ENCODE measurements at places on chromosomes 12 and 14.

GRCh38 chr12:89844539-89844938, 135.9 kb upstream of the ATP2B1 start:
- no peak for DNase-seq

GRCh38 chr14:52042371-52043289, 26.2 kb downstream of the NID2 start:
- no peak for DNase-seq

DNA sequence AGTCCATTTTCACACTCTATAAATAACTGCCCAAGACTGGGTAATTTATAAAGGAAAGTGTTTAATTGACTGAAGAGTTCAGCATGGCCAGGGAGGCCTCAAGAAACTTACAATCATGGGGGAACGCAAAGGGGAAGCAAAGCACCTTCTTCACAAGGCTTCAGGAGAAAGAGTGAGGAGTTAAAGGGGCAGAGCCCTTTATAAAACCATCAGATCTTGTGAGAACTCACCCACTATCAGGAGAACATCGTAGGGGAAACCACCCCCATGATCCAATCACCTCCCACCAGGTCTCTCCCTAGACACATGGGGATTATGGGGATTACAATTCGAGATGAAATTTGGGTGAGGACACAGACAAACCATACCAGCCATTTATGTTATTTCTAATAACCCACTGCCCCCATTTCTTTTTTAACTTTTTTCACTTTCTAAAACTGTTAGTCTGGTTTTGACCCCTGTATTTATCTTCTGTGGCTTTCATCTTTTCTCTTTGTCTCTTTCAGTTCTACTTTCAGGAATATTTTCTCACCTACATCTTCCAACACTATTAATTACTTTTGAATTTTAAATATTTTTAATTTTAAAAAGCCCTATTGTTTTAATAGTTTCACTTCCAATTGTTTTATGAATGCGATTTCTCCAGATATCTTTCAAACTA, 44.5 kb downstream of the WDR89 start:
- DNase-seq, result no peak

- no peak for DNase-seq
Observed at GRCh38 chr12:19002216-19002615, 127.3 kb upstream of the PLEKHA5 start.

DNA sequence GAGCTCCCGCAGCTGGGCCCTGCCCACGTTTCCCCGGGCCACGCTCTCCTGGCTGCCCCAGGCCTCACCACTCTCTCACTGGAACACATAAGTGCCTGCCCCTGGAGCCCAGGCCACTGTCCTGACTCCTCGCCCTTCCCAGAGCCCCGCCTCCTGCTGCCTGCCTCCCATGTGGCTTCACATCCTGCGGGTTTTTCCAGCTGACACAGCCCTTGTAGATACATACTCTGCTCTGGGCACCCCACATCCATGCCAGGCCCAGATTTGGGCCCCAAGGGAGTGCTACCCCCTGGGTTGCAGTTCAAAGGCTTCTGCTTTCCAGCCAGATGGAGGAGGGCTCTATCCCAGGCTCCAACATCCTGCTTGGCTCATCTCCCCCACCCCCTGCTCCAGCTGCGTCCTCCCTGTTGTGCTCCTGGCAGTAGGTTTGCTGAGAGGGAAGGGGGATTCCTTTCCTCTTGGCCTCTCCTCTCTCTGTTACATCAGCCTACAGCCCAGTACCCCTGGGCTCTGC, 60.1 kb downstream of the TSPAN9 start:
- no peak for DNase-seq

- no peak for DNase-seq
Observed at GRCh38 chr12:89880690-89881350, 172.2 kb upstream of the ATP2B1 start.

- DNase-seq, result no peak
Observed at GRCh38 chr12:13339538-13339937, 143.0 kb downstream of the EMP1 start.

DNA sequence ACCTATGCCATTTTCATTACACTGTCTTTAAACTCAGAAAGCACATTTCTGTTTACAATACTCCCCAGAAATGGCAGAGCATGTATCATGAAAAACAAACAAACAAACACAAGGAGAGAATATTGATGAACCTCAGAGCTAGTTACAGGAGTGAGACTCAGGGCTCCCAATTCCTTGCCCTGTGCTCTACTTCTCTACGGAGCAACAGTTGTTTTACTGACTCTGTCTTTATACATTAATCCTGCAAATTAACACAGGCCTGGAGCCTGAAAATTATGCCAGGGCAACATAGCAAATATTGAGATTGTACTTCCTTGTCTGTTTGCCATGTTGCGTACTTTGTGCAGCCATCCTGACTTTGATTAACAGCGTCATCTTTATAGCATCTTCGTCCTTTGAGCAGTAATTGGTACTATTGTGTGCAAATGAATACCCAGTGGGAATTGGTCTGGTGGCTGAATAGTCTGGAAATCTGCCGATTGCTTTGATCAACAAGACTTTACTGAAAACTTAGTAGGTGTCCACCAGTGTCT, 15.2 kb upstream of the AKAP6 start:
- DNase-seq, result no peak

GRCh38 chr12:57235728-57236131, 6.2 kb downstream of the SHMT2 start:
- DNase-seq, result no peak

DNA sequence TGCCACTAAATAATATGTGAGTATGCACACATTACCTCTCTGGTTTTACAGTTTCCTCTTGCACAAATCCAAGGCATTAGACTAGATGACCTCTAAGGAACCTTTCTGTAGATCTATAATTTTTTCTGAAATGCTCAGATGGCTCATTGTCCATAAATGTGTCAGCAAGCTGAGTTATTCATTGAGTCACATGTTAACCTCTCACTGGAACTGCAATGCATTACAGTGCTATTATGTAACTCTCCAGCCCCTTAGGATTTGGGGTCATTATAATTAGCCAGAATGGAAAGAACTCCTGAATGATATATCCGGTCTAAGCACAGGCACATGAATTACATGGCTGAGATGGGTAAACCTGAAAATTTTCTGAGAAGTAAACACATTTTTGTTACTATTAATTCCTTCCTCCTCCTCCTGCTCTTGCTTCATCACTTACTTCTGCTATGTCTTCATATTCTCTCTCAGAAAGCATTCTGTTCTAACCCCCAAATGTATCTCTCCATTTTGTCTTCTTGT, 20.3 kb upstream of the DRAM1 start:
- no peak for DNase-seq

- no peak for DNase-seq
Observed at GRCh38 chr12:19819231-19819630, 379.9 kb downstream of the AEBP2 start.

DNA sequence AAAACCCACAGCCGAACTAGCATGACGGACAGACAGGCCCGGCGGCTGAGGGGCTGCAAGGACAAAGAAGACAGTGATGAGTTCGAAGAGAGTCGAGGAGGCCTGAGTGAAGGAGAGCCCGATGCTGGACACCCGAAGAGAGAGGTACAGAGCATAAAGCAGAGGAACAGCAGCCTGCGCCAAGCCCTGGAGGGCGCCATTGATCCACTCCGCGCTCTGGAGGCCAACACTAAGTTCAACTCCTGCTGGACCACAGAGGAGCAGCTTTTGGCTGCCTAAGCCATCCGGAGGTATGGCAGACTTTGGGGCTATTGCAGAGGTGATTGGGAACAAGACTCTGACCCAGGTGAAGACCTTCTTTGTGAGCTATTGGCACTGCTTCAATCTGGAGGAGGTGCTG, 7.8 kb upstream of the PLXNC1 start:
- no peak for DNase-seq

- DNase-seq, result no peak
Observed at GRCh38 chr14:66003082-66003730, 483.0 kb upstream of the CCDC196 start.

- no peak for DNase-seq
Observed at GRCh38 chr12:123850246-123851134, 88.4 kb downstream of the DNAH10 start.

GRCh38 chr14:54532111-54533012, 22.7 kb downstream of the CGRRF1 start:
- no peak for DNase-seq

DNA sequence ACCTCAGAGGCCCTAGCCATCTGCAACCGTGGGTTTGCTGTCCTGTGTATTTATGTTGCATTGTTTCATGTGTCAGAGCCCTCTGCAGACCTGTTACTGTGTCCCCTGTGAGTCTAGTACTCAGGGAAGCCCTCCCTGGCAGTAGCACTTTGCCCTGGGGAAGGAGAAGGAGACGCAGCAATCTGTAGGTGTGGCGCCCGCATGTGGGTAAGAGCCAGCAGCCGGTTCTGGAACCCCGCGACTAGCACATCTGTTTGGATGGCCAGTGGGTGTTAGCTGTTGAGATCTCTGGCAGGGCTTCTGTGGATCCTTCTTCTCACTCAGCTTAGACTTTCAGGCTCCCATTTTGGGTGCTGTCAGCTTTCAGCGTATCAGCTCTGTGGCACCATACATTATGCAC, 57.0 kb downstream of the TECPR2 start:
- DNase-seq, result no peak

GRCh38 chr12:56581418-56582145, 48.5 kb downstream of the BAZ2A start:
- no peak for DNase-seq

- no peak for DNase-seq
Observed at GRCh38 chr12:5694759-5695409, 250.2 kb downstream of the ANO2 start.

GRCh38 chr12:109883461-109883860, 3.1 kb upstream of the GLTP start:
- no peak for DNase-seq

GRCh38 chr12:43315961-43316360, 236.0 kb downstream of the ADAMTS20 start:
- no peak for DNase-seq

GRCh38 chr12:124743479-124744272, 120.0 kb downstream of the SCARB1 start:
- no peak for DNase-seq

GRCh38 chr12:57472391-57472790, 7.3 kb downstream of the ARHGAP9 start:
- DNase-seq, result no peak

DNA sequence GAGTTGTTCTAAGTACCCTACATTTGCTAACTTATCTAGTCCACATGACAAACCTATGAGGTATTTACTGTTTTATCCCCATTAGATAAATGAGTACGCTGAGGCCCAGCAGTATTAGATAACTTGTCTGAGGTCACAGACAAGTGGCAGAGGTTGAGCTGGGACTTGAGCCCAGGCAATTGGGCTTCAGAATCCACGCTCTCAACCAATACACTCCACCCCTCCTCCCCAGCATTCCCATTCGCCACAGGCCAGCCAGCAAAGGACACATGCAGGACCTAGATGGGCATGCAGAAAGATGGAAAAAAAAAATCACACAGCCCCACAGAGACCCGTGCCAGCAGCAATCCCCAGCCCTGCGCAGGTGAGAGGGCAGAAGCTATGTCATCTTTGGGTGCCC, 12.4 kb downstream of the HDAC7 start:
- DNase-seq, result no peak

GRCh38 chr12:99959549-99960170, 25.1 kb downstream of the ANKS1B start:
- DNase-seq, result no peak
